CD14-positive monocyte (primary cell): ENCODE measurements at places on chromosomes 4 and X.

DNA sequence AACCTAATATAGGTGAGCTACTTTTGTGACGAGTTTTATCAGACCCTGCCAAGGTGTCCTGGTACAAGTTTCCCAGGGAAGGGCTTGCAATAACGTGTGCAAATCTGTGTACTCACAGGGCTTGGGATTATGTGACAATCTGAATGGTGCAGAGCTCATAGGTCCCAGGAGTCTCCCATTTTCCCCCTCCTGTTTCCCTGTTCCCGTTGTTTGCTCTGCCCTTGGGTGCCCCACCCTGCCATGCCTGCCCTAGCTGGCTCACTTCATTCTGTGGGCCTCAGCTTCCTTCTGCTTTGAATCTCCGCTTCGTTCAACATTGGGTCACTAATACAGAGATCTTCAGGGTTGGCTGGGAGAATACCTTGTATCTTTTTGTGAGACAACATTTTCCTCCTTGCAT, 90.3 kb upstream of the HPF1 start:
- no peak for DNase-seq

GRCh38 chr4:117971403-117971802, 62.9 kb upstream of the NDST3 start:
- DNase-seq, result no peak

GRCh38 chr4:159145318-159145991, 42.6 kb downstream of the RAPGEF2 start:
- DNase-seq, result no peak

- no peak for DNase-seq
Observed at GRCh38 chr4:24190761-24191695, 301.2 kb upstream of the PPARGC1A start.

DNA sequence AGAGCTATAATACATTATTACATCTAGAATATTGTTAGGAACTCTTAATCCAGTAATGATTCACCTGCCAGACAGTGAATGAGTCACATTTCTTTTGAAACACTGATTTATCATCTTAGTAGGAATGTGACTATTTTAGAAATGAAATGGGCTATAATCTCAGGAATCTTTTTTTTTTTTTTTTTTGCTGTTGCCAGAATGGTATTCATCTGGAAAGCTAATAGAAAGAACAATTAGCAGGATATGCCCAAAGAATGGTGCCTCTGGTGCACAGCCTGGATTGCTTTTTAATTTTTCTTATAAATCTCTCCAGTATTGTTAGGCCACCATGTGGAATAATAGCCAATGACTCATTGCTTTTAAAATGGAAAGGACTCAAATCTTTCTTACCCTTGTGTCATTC, 181.1 kb upstream of the SMIM31 start:
- no peak for DNase-seq

GRCh38 chrX:55489314-55490009, at the start of gene USP51:
TSS of gene USP51 (minus strand) at chrX:55489848. CDS start at chrX:55488939, 909 bp downstream.
- DNase-seq, result peak; percentile 7

- no peak for DNase-seq
Observed at GRCh38 chr4:29423836-29424721, 1296.1 kb upstream of the PCDH7 start.

DNA sequence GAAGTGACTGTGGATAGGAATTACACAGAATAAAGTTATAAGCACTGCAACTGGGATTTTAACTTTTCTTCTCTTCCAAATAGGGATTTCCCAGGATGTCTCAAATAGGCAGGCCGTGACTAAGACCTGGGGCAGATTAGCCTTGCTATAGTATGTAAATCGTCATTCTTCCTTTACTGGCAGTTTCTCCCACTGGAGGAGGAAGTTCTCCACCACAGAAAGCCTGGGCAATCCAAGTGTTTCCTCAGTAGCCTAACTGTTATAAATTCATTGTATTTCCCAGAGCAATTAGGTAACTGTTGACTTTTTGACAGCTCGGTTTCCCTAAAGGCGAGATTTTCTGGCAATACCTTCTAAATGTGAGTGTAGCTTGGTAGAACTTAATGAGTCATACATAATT, at the start of gene TNIP3:
Gene TNIP3, minus strand, starts transcription at position 31 of the 400 bp plus-strand sequence. CDS start 196 bp downstream, outside the sequence.
- peak; percentile 94 for DNase-seq

DNA sequence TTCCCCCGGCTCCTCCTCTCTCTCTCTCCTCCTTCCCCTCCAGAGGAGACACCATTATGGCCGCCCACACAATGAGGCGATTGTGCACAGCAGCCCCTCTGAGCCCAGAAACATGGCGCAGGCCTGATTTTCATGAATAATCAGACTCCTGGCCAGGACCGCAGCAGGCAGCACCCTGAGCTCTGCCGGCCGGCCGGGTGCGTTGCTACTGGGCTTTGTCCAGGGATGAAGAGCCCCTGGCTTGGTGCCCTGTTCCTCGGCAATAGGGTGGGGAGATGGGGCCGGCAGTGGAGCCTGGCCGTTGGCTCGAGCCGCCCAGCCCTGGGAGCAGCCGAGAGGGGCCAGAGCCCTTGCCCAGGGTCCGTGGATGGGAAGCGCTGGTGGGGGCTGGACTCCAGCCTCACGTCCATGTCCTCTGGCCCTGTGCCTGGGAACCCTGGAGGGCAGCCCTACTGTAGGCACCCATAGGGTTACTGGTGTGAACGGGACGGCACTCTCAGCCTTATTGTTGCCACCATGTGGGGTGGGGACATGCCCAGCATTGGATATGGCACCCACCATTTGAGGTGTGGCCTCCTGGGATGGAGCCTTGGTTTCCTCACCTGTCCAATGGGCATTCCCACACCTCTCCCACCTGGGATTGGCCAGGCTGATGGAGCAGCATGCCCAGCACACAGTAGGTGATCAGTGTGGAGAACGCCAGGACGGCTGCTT, 103.0 kb downstream of the SORCS2 start:
- DNase-seq, result no peak

- no peak for DNase-seq
Observed at GRCh38 chr4:81722290-81722851, 250.7 kb upstream of the RASGEF1B start.

DNA sequence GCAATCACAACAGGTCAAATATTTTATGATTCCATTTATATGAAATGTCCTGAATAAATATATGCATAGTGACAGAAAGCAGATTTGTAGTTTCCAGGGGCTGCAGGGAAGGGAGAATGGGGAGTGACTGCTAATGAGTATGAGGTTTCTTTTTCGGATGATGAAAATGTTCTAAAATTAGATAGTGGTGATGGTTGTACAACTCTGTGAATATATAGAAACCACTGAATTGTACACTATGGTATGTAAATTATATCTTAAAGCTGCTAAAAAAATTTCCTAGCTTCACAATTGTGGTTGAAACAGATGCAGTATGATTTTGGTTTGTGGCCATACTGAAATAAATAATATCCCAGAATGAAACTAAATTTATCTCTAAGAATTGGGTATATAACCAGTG, 12.9 kb upstream of the IL2 start:
- DNase-seq, result no peak

- DNase-seq, result no peak
Observed at GRCh38 chr4:30904215-30904555, 184.0 kb downstream of the PCDH7 start.

GRCh38 chr4:99915449-99915848, 21.2 kb upstream of the LAMTOR3 start:
- DNase-seq, result no peak
